AML-193 (cell line): ENCODE measurements at places on chromosomes 12 and 14.

DNA sequence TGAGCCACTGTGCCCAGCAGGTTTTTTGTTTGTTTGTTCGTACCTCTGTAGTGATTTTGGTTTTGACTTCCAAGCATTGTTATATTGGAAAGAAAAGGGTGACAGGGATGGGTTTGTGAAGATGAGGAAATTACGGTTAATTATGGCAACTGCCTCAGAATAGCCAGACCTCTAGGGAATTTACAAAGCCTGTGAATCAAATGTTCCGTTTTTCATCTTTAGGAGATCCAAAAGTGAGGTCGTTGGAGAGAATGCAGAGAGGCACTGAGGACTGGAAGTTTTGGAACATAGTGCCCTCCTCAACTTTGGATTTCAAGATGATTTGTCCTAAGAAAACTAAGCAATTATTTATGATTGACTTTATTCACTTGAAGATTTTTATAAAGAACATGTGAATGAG is 54.5 kb upstream of the EVL start:
- DNase-seq: no peak

DNA sequence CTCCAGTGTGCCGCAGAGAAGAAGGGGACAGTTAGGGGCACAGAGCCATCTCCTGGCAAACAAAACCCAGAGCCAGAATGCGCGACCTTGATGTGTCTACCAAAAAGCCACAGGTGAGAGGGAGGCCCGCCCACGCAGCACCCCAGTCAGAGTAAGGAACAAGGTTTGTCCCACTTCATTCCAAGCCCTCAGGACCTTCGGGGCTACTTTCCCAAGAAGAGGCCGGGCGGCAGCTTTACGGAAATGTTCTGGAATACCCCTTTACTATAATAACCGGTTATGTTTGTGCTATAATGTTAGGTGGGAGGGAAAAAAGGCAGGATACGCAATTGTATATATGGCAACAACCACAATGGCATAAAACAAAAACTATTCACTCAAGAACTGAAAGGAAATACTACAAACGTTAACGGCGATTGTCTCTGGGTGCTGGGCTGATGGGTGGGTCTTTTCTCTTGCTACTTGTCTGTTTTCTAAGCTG is 12.3 kb downstream of the CCDC88C start:
- DNase-seq: no peak

DNA sequence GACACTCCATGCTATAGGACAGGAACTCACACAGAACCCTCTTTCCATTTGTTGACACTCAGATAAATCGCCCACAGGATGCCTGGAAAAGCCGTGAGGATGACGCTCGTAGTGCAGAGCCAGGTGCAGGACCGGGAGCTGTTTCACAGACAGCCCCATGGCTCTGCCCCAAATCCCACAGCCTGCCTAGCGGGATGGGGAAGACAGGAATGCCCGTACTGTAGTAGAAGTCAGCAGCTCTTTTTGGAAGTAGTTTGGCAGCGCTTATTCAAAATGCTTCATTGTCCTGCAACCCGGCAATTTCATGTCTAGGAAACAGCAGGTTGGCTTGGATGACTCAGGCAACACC is 41.6 kb downstream of the JAG2 start:
- no peak for DNase-seq

DNA sequence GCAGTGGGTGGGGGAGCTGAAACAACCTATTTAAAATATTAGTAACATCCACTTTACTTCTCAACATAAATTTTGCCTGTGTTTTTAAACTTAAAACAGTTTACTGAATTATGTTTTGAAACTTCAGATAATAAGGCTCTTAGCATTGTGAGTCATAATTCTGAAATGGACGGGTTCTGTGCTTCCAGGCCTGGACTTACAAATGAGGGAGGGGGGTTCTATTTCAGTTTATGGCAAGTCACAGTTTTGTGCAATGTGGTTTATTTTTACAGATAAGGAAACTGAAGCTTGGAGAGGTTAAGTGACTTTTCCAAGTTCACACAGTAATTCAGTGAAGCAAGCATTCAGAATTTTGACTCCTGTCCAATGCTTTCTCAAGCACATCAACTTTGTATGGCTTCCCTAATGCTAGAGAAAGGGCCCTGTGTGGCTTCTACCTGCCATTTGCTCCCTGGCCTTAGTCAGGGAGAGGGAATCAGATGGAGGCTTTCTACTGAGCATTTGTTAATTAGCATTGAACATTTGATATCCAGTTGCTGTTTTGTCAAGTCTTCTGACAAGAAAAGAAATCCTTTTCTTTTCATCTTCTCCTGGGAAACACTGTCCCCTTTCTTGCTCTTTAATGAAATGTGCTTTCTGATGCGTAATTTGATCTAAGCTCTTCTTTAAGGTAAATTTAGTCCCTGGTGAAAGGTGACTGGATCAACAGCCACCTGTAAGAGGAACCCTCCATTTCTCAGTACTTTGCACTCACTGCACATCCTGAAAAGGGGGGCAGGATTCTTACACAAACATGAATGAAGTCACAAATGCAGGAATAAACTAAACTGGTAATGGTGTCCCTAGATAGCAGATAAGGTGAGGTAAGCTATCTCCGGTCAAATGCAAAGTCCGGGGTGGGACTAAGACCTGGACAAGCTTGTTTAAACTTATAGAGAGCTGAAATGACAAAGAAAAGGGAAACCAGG is 2.5 kb upstream of the SALL2 start:
- DNase-seq: no peak

DNA sequence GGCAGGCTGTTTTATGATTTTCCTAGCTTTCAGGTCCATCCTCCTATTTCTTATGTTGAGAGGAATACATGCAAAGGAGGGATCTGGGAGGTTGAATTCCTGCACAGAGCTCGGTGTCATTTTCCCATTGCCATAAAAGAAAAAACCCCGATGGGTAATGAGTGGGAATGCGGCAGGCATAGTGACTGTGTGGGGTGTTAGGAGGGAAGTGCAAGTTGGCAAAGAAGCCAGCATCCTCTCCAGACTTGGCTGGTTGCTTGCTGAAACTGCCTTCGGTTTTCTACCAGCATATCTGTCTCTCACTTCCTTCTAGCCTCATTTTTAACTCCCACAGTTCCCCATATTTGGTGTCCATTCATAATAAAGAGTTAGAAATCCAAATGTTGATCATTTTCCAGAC is 1046.1 kb downstream of the SLC6A15 start:
- DNase-seq: no peak

DNA sequence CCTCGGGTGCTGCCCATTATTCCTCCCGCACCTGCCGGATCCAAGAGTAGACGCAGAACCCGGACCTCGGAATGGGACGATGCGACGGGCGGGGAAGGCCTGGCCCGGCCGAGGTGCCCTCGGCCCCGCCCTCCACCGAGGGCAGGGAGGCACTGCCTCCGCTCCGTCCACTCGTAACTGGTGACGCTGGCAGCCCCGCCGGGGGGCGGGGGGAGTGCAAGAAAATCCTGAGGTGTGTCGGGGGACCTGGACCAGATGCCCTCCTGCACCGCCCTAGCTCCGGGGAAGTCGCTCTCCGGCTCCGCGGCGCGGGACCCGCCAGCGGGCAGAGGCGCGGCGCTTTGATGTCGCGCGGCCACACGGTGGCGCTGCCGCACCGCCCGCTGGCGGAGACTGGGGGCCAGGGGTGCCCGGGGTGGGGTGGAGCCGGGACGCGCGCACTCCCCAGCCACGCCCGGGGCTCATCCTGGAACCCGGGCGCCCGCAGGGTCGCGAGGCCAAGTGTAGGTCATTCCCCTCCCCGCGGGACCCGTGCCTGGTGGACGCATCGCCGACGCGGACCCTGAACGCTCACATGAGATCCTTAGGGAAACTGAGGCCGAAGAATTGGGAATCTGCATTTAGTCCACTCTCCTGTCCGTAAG is 202.8 kb downstream of the TTC8 start:
- peak; percentile 15 for DNase-seq

DNA sequence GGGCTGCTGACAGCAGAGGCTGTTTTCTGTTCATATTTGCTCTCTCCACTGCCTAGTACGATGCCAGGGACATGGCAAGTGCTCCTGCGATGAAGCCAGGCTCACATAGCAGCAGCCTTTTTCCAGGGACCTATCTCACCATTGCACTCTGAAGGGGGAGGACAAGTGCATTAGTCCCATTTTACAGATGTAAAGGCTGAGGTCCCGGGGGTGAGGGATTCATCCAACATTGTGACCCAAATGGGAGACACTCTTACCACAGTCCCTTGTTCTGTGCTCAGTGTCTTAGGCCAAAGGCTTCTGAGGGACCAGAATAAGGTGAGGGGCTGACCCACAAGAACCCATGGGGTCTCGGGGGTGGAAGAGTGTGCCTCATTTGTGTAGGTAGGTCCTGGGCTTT is 21.6 kb upstream of the ESRRB start:
- no peak for DNase-seq

- DNase-seq: no peak
Observed at GRCh38 chr14:63367742-63368364, 49.1 kb upstream of the GPHB5 start.

DNA sequence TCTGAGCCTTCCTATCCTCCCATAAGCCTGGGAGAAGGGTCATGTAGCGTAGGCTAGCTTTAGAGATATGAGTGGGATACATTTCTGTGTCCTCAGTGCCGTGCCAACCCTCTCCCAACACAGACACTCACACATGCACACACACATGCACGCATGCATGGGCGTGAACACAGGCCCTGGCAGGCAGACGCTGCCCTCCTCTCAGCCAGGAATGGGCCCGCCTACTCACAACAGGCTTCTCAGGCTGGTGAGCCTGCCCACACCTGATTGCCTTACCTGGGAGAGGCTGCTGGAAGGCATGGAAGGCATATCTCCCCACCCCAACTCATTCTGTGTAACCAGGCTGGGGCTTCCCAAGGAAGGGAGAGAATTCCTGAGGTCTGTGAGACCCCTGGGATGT is 12.8 kb upstream of the ACVR1B start:
- DNase-seq: no peak

GRCh38 chr12:63941879-63942278 is 97.4 kb downstream of the SRGAP1 start:
- no peak for DNase-seq

GRCh38 chr12:108779998-108780688 is 48.8 kb upstream of the CORO1C start:
- no peak for DNase-seq

DNA sequence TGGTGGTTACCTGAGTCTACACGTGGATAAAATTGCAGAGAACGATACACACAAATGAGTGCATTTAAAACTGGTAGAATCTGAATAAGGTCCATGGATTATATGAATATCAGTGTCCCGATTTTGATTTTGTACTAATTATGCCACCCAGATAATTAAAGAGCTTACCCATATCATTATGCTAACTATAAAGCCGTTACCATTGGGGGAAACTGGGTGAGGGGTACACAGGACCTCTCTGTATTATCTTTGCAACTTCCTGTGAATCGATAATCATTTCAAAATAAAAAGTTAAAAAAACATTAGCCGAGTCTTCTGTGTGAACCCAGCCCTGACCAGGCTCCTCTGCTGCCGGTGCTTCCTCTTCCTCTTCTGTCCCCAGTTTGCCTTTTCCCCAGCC is 107.1 kb downstream of the SMOC1 start:
- DNase-seq: no peak

DNA sequence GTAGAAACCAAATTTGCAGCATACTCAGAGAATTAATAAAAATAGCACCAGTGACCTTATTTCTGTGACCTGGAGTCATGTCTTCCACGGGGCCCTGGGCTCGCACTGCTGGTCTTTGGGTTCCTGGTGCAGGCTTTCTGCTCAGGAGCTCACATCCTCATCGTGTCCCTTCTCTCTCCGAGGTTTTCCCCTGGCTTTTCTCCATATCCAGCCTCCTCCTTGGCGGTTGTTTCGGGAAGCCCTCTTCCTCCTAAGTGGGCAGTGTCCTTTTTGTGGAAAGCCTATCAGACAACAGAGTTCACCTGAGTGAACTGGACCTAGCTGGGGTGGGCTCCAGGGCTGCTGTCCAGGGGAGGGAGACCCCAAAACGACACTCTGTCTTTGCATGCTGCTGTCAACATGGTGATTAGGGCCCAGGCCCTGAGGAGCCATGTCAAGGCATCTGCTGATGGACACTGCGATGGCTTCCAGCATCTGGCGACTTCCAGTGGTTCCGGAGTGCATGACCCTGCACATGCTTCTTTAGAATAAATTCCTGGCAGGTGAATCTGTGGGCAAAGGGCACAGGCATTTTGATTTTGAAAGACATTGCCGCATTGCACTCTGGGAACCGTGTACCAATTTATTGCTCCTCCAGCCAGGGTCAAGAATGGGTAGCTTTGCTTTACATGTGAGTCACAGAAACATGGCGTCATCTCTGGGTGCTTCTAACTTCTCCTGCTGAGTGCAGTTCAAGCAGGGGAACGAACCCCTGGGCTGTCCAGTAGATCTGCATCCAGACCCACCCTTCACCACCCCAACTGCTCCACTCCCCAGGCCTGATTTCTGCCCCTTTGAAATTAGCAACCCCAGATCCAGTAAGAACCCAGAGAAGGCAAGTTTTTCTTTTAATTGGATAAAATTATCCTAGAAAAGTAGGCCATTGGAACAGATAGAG is 136.8 kb downstream of the ADGRD1 start:
- DNase-seq: no peak

GRCh38 chr12:69497308-69498026 is 27.3 kb downstream of the FRS2 start:
- no peak for DNase-seq

GRCh38 chr14:89279649-89280232 is 137.3 kb downstream of the FOXN3 start:
- no peak for DNase-seq

- DNase-seq: no peak
Observed at GRCh38 chr12:96261557-96261956, 67.4 kb downstream of the ELK3 start.

- peak; percentile 51 for DNase-seq
Observed at GRCh38 chr14:21923820-21924219, 250.2 kb upstream of the OR4E1 start.

GRCh38 chr12:12551115-12551514 is 11.5 kb downstream of the DUSP16 start:
- no peak for DNase-seq

DNA sequence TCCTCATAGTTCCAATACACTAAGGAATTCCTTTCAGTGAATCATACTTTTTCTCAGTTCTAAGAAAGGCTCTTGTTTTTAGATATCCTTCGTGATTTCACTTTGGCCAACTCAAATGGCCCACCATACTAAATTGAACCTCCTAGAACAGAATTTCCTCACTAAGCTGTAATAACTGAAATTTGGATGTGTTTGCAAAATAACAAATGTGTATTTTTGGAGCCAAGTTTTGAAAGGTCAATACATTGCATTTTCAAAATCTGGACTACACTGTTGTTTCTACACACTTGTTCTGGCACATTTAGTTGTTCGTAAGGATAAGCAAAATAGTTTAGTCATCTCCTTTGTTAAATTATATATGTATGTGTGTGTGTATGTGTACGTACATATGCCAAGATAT is 439.0 kb upstream of the STXBP6 start:
- no peak for DNase-seq

GRCh38 chr12:26732005-26732908 is 100.7 kb downstream of the ITPR2 start:
- peak; percentile 88 for DNase-seq
